ENCODE measurements at places on chromosomes 6 and 20. TPM values are rescaled to one million over a fixed set of nuclear protein-coding genes. Genes with fewer than 3 reads are reported as not detected.

TEAD3 gene
- total RNA-seq: 82.2 TPM

ANGPT4 gene
- total RNA-seq: not detected

ULBP3 gene
- total RNA-seq: not detected

PRDM1 gene
- total RNA-seq: 2.5 TPM

SMIM8 gene
- total RNA-seq: 6.1 TPM

GRCh38 chr6:78093906-78094305, 441.1 kb downstream of the MEI4 start:
- DNase-seq: no peak

DNA sequence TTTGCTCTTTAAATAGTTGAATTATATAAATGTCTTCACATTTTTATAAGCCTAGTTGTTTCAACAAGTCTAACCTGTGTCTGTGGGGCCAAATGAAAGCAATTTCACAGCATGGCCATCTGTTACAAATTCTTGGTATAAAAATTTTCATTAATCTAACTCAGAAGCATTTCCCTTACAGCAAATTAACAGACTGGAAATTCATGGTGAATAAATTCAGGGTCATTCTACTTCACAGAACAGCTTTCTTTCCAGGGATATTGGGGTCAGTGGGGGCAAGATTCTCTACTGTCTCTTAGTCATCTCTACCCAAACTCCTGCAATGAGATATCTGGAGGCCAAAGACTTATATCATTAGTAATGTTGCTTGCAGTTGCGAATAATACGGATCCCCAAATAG, 352.1 kb downstream of the MMUT start:
- no peak for DNase-seq

GRCh38 chr20:24034820-24035219, 46.2 kb upstream of the GGTLC1 start:
- no peak for DNase-seq

DNA sequence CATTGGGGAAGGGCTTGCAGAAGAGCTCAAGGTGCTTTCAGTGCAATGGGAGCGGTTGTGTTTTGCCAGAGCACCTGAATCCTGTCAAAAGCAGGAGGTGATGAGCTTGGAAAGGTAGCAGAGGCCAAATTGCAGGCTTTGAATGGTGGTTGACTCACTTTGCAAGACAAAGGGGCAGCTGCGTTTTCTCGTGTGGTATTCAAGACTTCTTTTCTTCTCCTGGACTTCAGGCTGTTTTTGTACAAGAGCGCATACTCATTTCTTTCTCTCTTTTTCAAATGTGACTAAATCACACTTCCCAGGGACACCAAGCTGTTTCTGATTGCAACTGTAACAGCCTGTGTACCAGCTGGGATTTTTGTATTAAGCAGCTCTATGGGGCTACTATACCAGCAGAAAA, 32.3 kb downstream of the GHRH start:
- DNase-seq: no peak

DNA sequence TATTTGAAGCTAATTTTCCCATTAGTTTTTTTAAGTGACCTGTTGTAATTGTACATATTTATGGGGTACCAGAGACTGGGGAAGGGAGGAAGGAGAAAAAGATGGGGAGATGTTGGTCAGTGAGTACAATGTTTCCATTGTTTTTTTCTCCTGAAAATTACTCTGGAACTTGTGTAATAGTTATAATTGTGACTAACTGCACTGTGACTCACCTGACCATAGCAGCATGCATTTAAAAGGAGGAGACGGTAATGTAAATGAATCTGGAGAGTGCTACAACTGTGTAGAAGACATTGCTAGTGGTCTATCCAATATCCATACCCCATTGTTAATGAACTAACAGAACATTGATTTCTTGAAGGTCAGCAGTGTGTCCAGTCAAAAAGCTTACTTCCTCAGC, 133.4 kb downstream of the RFPL4B start:
- no peak for DNase-seq

DNA sequence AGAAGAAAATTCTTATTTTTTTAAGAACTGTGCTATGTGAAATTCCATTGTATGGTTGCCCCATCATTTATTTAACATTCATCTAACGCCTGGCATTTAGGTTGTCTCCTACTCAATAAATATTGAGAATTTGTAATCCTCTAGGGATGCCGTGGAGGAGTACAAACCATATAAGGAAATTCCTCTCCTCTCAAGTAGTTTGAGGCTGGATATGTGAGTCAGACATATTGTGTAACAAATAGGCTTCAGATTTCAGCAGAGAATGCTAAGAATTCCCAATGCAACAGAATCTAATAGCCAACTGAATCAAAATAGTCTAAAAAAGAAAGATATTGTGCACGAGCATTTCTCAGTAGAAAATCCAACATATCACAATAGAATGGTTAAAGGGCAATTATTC, 174.7 kb downstream of the OTOR start:
- no peak for DNase-seq

DNA sequence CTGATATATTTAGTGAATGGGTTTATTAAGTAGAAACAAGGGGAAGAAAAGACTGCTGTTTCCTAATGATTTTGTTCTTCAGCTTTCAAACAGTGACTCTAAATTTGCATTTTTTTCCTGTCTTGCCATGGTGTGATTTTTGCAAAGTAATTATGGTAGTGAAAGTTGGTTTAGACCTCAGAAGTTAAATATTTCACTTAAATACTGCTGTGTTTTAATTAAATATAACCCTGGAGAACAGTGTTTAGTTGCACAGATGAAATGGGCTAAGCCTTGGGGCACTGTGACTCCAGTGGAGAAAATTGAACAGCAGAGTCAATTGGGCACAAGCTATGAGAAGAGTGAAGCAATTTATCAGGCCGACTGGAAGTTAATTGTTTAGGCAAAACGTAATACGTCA, 111.1 kb upstream of the MCHR2 start:
- DNase-seq: no peak

- DNase-seq: no peak
Observed at GRCh38 chr6:142300302-142300701, 1.5 kb upstream of the ADGRG6 start.

DNA sequence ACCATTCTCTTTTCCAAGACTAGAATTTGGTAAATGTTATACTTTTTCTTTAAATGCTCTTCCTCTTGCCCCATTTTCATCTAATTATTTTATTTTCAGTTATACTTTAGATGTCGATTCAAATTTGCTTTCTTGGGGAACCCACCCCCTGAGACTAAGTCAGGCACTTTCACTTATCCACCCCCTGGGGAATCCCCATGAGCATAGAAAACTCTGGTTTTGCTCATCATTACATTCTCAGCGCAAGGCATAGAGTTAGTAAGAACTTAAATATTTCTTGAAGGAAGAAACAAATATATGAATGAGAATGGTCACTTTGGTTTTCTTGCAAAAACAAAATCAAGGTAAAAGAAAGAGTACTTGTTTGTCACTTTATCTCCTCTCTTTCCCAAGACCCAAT, 25.1 kb upstream of the HSF2 start:
- no peak for DNase-seq

DNA sequence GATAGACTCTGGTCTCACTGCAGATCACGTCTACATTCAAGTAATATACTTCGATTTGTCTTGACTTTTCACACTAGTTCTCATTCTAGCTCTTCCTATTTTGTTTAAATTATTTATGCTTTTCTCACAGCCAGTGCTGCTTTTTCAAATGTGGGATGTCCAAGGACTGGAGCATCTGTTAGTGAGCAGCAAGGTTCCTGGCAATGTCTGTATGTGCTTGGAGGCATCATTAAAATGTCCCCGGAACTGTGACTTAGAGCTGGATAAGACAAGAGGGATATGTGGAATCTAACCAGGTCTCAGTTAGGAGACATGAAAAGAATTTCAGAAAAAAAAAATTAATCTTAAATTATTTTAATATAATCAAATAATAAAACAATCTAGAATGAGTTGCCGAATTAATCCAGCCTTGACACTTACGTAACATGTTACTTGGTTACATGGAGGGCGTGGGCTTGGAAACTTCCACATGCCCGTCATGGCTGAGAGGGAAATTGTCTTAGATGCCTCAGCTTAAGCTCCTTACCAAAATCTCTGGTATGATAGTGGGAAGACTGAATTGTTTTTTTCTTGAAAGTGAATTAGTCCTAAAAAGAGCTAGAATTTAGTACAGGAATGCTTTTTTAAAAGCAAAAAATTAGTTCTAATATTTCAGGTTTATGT, 21.4 kb upstream of the CARMIL1 start:
- DNase-seq: no peak

DNA sequence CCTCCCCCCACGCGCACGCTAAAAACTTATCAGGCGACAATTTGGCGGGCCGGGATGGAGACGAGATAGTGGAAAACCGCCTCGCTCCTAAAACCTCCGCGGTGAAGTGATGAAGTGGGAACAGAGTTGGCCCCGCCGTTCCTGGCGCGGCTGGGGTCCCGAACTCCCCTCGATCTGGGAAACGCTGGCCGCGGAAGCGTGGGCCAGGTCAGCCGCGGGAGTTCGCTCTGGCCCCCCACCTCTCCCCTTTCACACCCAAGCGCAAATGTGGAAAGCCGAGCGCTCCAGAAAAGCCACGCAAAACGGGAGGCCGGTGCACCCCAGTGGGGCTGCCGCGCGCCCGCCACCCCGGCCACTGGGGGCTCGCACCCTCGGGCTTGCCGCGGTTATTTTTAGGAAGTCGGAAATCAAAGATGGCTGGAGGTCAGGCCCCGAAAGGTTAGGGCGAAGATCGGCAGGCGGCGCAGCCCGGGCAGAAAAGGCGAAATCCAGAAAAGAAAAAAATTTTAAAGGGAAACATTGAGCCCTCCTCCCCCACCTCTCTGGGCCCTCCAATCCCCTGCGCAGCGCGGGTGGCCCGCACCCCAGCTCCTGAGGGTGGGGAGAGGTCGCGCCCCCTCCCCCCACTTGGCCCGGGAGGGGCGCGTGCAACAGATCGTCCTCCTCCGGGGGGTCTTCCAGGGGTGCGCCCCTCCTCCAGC, 1.0 kb downstream of the SALL4 start:
- DNase-seq: no peak

GRCh38 chr20:47304287-47304686, 52.2 kb downstream of the ZMYND8 start:
- no peak for DNase-seq

GRCh38 chr6:123333000-123333756, 303.6 kb downstream of the TRDN start:
- DNase-seq: no peak

- no peak for DNase-seq
Observed at GRCh38 chr6:91710342-91710741, 1123.5 kb upstream of the MAP3K7 start.

- DNase-seq: no peak
Observed at GRCh38 chr6:119126826-119127225, 48.4 kb upstream of the FAM184A start.

- no peak for DNase-seq
Observed at GRCh38 chr6:150667977-150668716, 68.5 kb downstream of the PLEKHG1 start.
